NCI-H1930 (cell line): ENCODE measurements at places on chromosomes 16 and 17.

DNA sequence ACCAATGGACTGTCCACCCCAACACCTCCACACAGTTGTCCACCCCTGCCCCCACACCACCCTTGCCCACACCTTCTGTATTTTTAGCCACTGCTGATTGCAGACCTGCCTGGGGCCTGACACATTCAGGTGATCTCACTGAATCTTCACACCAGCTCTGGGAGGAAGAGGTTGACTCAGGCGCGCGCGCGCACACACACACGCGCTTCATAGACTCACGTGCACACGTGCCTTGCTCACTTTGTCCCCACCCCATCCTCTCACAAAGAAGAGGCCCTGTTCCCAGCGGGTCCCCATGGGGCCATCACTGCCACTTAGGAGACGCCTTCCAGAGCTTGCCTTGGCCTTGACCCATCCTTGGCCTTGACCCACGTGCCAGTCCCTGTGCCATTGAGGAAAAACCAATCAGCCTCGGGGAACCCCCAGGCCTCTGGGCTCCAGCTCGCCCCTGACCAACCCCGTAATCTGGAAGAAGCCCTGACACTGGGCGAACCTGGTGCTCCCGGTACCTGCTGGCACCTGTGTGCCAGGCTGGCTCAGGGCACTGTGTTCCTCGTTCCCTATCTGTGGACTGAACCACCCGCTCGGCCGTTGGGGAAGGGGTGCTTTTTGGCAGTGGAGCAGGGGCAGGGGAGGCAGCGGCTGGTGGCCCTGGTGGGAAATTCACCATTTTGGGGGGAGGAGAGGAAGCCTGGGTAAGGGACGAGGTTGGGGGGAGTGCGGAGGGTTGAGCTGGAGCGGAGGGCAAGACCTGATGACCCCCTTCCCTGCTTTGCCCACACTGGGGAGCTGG is 3.2 kb downstream of the NLGN2 start:
- DNase-seq: no peak

GRCh38 chr16:66758086-66758485 is 6.7 kb upstream of the DYNC1LI2 start:
- no peak for DNase-seq

- no peak for DNase-seq
Measured at GRCh38 chr17:36001862-36002603, 680 bp upstream of the CCL15 start.

DNA sequence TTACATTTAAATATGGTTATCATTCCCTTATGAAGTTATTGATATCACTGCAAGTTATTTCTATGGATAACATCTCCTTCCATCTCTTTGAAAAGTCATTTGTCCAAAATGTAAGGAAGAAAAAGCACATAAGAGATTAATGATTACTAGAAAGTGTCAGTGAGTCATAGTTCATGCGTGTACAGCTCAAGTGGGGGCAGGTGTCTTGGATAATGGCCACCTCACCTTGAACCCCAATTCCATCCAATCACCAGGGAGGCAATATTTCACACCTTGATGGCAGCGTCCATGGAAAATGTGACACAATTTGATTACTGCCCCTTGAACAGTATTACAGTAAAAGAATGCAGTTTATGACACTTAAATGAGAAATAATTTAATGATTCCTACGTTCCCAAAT is 358.3 kb upstream of the SOX9 start:
- no peak for DNase-seq

GRCh38 chr16:71568551-71568950 is 8.3 kb downstream of the TAT start:
- DNase-seq: no peak

GRCh38 chr16:2532494-2533141 is 1.4 kb upstream of the CEMP1 start:
- peak; percentile 38 for DNase-seq

DNA sequence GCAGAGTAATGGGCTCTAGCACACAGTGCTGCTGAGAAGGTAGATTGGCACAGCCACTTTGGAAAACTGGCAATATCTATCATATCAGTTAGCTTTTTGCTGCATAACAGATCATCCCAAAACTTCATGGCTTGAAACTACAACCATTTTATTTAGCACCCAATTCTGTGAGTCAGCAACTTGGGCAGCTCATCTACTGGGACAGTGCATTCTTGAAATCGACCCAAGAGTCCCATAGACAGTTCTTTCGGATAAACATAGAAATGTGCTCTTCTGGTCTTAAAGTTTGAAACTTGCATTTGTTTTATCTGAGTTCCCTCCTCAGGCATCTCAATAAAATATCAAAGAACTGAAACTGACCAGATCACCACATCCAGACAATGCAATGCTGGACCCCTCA is 76.7 kb downstream of the CEP112 start:
- no peak for DNase-seq

DNA sequence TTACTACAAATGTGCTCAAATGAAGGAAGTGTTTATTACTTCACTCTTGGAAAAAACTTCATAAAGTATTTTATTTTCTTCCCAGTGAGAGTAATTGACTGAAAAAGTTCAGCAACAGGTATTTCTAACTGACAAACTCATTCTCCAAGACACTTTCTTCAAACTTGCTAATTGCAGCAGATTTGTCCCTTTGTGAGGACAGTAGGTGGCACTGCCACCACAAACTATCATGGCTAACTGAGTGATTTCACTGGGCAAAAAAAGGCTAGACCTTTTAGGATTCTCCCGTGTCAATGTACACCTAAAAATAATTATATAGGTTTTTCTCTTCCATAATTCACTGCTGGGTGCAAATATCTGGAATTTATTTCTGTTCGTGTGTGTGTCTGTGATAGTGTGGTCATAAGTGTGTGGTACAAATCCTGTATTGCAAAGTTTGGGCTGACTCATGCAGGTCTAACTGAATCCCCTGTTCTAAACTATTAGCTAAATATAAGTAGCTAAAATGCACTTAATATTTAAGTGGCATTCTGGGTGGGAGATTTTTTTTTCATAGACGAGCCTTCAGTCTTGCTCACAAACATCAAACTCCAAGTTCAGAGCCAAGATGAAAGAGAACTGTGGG is 3.9 kb downstream of the HS3ST3A1 start:
- no peak for DNase-seq

GRCh38 chr17:12522336-12522735 is 143.4 kb upstream of the MYOCD start:
- no peak for DNase-seq

GRCh38 chr17:28097901-28098300 is 55.4 kb downstream of the NLK start:
- DNase-seq: no peak

DNA sequence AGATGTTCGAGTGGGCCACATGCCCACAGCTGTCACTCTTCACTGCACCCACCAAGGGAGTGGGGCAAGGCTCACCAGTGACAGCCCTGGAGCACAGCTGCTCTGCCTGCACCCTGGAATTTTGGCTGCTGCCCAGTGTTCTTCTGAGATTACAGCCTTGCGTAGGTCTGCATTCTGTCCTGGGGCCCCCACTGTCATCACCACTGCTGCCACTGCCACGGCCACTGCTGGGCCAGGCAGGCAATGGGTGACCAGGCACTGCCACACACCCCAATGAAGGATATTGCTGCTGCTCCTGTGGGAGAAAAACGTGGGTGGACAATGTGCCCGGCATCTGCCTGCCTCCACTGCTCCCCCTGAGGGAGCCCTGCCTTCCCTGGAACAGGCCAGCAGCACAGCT is 1717.0 kb downstream of the TP53TG3F start:
- no peak for DNase-seq

- DNase-seq: no peak
Measured at GRCh38 chr17:30520436-30520835, 43.2 kb downstream of the GOSR1 start.

DNA sequence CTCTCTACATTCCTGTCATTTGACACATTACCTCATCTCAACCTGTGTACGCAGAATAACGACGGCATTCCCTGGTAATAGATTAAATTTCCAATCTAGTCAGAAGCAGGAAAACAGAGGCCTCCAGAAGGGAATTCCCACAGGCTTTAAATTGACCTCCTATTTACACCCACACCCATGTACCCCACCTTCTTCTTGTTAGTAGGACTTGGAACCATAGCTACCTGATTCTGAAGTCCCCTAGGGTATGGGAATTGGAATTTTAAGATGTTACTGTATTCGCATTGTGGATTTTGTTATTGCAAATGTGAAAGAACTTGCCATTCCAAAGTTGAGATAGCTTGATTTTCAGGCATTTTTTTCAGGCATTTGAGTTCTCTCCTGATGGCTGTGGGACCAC is 377.5 kb upstream of the DYNLRB2 start:
- DNase-seq: no peak
